ENCODE measurements at places on chromosomes 4 and X.

DNA sequence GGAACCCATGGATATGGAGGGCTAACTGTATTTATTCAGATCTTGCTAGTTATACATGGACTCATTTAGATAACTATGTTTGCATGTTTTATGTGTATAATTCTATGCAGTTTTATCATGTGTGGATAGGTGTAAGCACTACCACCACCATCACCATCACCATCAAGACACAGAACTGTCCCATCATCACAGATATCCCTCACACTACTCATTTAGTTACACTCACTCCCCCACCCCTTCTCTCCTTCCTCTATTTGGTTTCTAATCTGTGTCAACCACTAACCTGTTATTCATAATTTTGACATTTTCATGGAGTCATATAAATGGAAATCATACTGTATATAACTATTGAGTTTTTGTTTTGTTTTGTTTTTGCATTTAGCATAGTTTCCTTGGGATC, 43.7 kb downstream of the STAG2 start:
- no peak for DNase-seq

- no peak for DNase-seq
Measured at GRCh38 chr4:122503214-122503613, 46.7 kb upstream of the IL2 start.

DNA sequence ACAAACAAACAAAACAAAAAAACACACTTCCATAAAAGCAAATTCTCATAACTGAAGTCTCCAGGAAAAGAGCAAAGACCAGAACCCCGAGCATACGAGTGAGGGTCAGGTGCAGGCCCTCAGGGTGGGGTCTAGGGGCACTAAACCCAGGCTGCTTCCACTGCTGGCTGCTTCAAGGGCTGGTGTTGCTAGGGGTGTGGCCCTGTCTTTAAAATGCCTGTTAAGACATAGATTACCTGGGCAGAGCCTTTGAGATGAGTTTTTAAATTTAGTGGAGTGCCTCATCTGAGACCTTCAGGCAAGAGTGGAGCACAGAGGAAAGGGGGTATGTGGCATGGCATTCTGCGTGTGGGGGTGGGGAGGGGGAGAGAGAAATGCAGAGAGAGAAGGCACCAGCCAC, 87.0 kb downstream of the FHDC1 start:
- DNase-seq = no peak

DNA sequence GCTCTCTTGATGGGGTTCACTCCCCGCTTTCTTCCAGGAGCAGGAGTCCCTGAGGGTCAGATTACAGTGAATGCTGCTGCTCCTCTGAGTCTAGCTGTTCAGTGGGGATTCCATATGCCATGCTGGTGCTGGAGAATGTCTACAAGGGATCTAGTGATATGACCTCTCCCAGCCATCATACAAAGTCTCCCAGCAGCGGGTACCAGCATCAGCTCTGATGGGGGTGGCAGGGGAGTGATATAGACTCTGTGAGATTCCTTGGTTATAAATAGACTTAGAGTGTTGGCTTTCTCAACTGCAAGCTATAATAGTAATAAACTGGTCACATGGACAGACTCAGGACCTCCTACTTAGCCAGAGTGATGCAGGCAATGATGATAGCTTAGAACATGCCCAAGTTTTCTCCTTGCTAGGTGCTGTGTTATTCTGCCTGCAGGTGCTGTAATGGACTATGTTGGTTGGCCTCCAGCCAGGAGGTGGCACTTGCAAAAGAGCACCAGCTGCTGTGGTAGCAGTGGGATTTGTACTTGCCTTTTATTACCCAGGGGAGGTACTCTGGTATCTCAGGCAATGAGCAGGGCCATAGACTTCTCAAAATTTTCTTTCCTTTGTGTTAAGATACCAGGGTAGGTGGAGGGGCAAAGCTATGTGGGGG, 202.9 kb downstream of the CHIC1 start:
- DNase-seq = no peak

DNA sequence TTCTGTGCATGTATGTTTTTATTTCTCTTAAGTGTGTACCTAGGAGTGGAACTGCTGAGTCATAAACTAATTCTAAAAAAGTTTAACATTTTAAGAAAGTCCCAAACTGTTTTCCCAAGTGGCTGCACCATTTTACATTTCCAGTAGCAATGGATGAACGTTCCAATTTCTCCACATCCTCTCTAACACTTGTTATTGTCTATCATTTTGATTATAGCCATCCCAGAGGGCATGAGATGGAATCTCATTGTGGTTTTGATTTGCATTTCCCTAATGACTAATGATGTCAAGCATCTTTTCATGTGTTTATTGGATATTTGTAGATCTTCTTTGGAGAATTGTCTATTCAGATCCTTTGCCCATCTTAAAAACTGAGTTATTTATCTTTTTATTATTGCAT, 82.5 kb downstream of the PPEF1 start:
- no peak for DNase-seq

DNA sequence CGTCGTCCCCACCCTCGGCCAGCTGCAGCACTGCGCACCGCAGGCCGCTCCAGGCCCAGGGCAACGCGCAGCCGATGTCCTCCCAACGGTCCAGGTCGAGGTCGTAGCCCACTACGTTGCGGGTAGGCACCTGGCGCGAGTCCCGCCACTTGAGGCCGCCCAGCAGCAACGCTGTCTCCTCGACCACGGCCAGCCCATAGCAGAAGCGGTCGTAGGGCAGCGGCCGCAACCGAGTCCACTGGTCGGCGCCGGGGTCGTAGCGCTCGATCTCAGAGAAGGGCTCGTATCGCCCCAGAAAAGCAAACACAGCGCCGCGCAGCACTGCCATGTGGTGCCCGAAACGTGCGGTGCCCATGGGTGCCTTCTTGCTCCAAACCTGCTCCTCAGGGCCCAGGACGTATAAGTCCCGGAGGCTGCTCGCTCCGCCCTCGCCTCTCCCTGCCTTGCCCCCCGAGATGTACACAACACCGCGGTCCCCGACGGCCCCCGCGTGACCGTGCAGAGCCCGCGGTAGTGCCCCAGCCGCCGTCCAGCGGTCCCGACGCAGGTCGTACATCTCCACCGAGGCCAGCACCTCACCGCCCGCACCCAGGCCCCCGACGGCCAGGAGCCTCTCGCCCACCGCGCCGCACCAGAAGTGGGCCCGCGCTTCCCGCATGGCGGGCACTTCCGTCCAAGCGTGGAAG, 2.1 kb downstream of the KLHL34 start:
- no peak for DNase-seq

DNA sequence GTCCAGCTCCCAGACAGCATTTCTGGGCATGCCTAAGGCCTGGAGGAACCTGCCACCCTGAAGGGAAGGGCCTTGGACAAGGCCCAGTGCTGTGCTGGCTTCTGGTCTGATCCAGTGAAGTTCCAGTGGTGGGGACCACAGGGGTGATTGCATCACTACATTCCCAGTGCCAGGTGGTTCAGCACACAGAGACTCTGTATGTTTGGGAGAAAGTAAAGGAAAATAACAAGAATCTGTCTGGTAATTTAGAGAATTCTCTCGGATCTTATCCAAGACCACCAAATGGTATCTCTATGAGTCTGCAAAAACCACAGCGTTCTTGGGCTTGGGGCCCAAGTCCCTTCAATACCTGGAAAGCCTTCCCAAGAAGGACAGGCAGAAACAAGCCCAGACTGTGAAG, 131.8 kb upstream of the MAD2L1 start:
- DNase-seq = no peak

DNA sequence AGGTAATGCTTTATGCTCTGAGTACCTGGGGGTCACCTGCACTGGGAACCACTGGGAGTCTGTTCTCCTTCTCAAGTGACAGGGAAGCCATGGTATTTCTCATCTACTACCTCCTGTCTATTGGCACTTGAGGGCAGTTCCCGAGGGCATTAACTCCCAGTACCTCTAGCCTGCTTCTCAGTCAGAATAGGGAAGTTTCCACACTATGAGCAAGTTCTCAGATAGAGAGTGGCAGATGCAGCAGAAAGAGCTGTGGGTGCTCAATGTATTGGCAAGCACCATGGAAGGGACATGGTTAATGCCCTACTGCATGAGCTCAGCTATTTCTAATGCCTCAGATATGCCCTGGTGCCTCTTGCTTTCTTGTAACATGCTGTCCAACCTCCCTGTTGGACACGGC, 74.1 kb downstream of the ANOS1 start:
- no peak for DNase-seq

DNA sequence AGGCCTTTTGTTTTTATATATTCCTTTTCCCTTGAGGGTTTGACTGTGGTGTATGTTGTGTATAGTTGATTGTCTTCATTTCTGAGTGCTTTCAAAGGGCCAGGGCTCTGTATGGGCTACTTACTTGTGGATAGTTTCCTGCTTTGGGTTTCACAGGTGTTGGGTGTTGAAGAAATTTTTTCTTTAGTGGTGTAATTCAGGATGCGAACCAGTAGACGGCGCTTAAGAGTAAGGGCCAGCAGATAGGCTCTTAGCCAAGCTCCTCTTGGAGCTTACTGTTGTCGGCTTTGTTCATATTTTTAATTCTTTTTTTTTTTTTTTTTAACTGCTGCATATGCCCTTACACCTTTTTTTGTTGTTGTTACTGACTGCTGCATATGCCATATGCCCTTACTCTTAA, 276.3 kb upstream of the GALNT7 start:
- no peak for DNase-seq

DNA sequence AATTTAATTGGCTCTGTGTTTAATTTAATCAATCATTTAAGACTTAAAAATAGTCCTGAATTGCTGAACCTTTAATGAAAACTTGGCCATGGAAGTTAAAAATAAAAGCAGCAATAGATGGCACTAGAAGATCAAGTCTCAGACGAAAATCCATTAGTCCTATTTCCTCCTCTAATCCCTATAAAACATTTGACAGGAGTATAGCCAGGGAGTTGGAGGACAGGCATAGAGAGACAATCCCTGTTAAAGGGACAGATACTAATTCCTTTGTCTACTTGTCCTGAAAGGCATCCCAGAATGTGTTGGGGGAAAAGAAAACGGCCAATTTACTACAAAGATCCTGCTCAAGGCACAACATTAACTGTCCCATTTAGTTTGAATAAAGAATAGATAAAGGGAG, 276.3 kb upstream of the TACR3 start:
- no peak for DNase-seq

GRCh38 chrX:103640401-103641155, 11.8 kb downstream of the TCEAL1 start:
- DNase-seq = no peak

DNA sequence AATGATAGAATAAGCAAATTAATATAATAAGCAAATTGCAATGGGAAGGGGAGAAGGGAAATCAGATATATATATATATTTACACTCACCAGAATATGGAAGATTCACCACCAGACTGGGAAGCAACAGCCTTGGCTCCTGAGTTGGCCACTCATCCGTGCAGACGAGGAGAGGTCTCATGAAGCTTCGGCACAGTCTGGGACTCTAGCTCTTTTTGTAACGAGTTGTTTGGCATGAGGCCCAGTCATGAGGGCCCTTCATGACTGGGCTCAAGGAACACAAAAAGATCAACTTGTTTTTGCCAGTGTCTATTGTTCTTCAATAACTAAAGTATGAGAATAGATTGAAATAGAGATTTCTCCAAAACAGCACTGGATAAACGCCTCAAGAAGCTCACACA, 176.4 kb downstream of the ADGRA3 start:
- DNase-seq = no peak

DNA sequence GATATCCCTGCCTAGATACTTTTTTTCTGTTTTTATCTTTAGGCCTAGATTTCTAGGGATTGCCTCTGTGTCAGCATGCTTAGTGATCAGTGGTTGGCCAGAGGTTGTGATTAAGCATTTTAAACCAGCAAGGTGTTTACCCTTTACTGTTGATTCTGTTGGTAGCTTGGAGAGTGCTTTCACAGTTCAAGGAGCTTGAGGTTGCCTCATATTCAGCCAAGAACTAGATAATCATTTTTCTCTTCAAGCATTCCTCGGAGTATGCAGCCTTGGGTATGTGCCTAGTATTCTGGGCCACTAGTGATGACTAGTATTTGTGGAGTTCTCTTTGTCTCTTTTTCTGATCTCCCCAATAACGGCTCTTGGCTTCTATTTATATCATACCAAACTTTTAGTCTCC, 20.4 kb downstream of the APOOL start:
- no peak for DNase-seq

GRCh38 chrX:68647156-68647957, at the start of gene STARD8:
TSS of gene STARD8 (plus strand) at chrX:68647666. CDS start at chrX:68647883, 217 bp downstream.
- no peak for DNase-seq

GRCh38 chr4:48305508-48305907, 35.8 kb upstream of the SLAIN2 start:
- DNase-seq = no peak

Data from anterior cingulate cortex (tissue), 58 donors.